LoVo (cell line): ENCODE measurements at places on chromosomes 4 and X.
A peak's percentile ranks its signal among the peaks of the same experiment; 100 is the strongest.

DNA sequence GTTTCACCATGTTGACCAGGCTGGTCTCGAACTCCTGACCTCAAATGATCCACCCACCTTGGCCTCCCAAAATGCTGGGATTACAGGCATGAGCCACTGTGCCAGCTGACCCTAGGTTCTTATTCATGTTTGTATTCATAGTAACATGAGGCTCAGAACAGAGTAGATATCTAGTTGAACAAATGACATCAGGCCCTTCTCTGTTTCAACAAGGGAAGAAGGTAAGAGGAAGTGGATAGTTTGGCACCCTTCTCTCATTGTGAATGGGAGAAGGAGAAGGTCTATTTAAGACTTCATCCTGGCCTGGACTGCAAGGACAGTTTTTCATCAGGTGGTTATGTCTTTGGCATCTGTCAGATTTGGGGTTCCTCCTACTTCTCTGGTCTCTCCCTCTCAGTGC lies 13.8 kb downstream of the GJB1 start:
- no peak for DNase-seq

DNA sequence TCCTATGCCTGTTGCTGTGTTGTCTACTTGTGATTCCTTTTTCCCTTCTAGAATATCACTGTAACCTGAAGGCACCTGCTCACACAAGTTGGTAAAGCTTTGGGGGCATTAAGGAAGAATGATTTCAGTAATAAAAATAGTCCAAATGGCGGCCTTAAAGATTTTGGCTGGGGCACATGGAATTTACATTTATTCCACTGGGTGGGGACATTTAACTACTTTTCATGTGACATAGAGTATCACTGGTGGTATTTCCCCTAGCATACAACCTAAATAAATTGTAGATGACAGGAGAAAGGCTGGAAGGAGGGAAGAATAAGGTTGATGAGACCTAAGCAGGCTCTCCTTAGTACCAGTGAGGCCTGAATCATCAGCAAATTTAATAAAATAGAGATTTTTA lies 121.8 kb upstream of the EDA2R start:
- DNase-seq, result peak; percentile 0

GRCh38 chrX:154991039-154991438 lies 31.5 kb downstream of the F8 start:
- no peak for DNase-seq

- no peak for DNase-seq
These were observed 19.1 kb downstream of the VSIG4 start for GRCh38 chrX:66020631-66021334.

DNA sequence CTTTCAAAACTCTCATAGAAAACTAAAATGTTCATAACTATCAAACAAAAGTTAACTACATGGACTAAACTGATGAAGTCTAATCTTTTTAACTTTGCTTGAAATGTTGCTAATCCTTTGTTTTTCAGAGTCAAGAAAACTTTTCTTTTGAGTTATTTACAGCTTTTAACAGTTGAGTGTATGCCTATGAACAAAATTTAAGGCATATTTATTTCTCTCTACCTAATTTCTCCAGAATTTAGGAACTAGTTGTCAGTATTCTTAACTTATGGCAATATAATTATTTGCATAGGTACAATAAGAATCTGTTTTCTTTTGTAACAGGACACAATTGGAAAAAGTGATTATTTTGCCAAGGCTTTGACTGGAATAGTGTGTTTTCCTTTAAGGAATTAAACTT lies 23.8 kb downstream of the TENM3 start:
- DNase-seq, result no peak

DNA sequence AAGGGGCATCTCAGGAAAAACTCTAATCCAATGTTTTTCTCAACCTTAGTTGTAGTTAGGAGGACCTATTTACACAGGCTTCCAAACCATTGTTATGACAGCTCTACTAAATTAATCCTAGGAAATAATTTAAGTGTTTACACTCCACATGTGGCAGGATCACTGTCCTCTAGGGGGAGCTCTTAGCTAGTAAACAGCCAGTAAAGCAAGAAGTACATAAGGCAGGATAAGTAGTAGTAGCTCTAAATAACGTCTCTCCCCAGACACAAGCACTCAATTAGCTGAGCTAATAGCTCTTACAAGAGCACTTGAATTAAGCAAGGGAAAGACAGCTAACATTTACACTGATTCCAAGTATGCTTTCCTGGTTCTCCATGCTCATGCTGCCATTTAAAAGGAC lies 37.3 kb downstream of the NUDT11 start:
- no peak for DNase-seq

- no peak for DNase-seq
These were observed 79.0 kb downstream of the ANXA3 start for GRCh38 chr4:78630615-78631014.

DNA sequence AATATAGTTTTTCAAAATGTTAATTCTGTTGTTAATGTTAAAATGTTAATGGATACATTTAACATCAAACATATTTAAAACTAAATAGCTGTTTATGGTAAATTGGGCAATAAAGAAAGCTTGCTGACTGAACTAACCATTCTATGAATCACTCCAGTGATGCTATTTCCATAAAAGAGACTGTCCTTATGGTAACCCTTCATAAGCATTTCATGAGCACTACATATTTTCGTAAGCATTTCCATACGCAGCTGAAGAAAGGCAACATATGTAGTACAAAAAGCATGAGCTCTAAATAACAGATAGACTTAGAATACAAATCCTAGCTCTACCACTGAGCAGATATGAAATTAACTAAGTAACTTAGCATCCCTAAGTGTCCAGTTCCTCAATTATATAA lies 188.9 kb downstream of the COL25A1 start:
- no peak for DNase-seq
